ENCODE measurements at places on chromosomes 11 and 22.

DNA sequence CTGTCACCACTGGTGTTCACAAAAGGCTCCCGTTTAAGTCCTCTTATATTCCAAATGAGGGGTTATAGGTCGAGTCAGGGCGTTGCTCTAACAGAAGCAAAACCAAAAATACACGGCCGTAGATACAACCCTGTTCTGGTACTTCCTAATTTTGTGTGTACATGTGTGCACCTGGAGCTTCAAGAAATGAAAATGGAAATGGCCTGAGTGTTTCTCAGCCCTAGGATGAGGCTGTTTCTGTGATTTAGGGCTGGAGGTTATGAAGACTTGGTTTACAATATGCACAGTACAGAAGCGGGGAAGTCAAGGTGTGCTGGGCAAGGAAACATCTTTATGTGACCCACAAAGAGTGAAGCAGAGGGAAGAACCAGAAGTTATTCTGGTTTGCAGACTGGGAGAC lies 110.4 kb upstream of the OR4B1 start:
- DNase-seq = no peak

DNA sequence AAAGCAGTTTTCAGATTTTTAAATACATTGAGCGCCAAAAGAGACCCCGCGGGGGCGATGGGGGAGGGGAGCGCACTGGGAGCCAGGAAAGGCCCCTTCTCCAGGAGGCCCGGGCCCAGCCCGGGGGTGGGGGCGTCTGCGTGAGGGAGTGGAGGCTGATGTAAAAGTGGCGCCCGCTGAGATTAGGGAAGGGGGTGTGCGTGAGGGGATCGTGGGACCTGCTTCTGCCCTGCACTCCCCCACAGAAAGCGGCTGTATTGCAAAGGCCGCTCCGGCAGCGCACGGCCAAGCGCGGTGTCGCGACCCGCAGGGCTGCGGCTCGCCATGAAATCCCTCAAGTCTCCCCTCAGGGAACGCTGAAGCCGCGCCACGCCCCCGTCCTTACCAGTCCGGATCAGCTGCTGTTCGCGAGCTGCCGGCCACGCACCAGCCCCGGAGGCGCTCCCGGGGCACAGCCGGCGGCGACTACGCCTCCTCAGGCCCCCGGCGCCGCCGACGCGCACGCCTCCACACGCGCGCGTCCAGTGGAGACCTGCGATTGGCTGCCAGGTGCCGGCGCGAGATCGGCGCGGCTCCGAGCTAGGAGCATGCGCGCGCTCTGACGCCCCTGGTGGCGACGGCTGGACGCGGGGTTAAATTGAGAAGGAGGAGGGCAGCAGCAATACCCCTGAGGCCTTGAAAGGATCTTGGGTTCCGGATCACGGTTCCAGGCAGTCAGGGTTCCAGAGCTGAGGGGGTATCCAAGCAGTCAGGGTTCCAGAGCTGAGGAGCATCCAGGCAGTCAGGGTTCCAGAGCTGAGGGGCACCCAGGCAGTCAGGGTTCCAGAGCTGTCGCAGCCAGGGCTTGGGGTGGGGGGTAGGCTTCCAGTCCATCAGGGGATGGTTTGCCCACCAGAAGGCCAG lies at the start of gene ZNF280B:
Gene ZNF280B, minus strand, starts transcription at position 469 of the 903 bp plus-strand sequence. CDS start 19,344 bp downstream, outside the sequence.
- peak; percentile 94 for DNase-seq

DNA sequence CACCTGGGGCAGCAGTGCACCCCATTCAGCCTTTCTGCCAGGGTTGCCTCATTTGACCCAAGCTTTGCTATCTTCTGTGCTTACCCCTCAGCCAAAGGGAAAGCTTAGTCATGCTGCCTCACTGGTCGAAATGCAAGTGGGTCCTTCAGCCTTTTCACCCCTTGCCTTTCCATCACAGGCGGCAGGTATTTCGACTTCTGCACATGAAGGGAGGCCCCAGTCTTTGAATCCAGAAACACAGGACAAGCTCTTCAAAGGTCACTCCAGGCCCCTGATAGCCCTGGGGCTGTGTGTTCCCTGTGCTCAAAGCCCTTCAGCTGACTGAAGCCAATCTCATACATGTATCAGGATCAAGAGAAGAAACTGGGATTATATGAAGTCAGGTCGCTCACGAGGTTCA lies 129.7 kb downstream of the SNX19 start:
- DNase-seq = no peak

DNA sequence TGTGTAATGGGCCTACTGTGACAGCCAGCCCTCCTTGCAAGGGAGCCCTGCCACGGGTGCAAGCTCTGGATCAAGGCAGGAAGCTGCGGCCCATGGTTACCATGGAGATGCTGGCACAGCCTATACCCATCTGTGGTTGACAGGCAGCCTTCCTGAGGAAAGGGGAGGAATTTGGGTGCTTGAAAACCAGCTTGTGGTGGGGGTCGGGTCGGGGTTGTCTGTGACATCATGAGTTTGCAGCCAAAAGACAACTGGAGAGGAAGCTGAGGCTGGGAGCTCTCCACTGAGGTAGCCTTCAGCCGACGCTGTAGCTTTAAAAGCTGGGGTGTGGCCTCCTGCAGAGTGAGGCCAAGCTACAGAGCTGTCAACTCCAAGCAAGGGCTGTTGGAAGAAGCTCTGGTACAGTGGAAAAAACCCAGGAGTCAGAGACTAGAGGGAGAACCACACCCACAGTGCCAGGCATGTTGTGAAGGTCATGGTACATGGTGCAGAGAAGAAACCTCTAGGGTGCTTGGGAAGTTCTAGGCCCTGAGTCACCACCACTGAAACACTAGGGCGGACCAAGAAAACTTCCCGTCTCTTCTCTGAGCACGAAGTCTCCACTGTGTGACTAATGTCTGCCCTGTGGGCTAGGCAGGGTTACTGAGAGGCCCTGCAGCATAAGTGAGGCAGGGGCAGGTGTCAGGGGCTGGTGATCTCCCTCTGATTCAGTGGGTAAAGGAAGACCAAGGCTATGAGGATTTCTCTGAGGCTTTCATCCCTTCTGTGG lies 10.8 kb upstream of the LDHA start:
- peak; percentile 6 for DNase-seq

DNA sequence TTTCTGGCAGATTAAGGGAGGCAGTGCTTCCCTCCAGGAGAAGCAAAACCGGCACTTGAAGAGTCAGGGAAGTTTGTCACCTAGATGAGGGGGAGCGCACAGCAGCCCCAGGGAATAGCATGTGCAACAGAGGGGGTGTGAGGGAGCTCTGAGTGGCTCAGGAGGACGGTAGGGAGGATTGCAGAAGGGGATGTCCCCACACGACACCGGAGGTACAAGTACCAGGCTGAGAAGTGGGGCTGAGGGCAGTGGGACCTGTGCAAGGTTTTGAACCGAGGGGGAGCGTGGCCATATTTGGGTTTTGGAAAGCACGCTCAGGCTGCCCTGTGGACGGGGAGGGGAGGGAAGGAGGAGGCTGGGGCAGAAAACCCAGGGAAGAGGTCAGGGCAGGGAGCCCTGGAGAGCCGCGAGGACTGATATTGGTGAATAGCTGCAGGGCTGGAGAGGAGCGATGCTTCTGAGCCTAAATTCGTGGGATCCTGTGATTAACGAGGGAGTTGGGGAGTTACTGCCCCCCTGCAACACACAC lies 17.9 kb upstream of the TMPRSS6 start:
- no peak for DNase-seq

GRCh38 chr11:119091178-119091577 lies 6.5 kb downstream of the HMBS start:
- no peak for DNase-seq

- no peak for DNase-seq
Observed at GRCh38 chr11:72209101-72209500, 7.5 kb upstream of the FOLR2 start.

GRCh38 chr11:87059596-87060390 lies 22.1 kb downstream of the TMEM135 start:
- no peak for DNase-seq

DNA sequence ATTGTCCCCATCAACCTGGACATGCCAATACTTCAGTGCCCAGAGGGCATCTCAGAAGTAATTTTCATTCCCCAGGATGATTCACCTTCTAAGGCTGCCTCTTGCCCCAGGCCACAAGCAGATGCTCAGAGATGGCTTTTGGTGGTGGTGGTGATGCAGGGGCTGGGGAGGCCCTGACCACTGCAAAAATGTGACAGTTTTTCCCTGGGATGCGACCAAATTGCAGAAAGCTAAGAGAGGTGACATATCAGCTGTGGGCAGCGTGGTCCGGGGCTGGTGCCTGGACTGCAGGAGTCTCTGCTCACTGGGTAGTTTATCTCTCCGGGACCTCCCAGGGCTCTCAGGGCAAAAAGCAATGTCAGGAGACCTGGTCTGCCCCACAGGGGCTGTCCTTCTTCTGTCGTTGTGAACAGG lies 39.7 kb upstream of the ACCSL start:
- DNase-seq = no peak

- no peak for DNase-seq
Observed at GRCh38 chr11:30546334-30546733, 39.8 kb downstream of the MPPED2 start.

DNA sequence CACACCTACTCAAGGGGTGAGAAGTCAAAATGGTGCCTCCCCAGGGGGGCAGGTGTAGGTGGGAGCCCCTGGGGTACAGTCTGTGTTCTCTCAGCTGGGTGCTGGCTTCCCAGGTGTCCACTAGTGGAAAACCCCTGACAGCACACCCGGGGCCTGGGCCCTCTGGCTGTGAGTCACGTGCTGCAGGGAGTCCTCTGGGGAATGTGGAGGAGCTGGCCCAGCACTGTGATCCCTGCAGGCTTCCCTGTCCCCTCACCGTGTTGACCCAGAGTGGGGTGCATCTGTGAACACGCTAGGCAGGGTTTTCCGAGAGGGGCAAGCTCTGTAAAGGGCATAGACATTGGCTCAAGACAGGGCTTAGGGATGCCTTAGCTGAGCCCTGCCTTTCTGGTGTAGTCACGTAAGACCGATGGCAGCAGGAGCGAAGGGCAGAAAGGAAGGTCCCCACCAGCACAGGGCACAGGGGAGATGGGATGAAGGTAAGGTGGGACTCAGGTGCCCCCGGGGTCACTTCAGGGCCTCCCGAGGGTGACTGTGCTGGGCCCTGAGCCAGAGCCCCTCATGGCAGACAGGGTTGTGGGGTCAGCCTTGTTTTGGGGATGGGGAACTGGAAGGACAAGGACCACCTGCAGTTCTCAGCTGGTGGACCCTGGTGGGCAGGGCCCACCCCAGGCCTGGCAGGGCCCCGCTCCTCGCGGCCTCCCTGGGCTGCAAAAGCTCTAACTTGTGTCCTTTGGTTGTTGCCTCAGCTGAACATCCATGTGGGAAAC lies 14.1 kb downstream of the DERL3 start:
- DNase-seq = no peak

GRCh38 chr11:70424765-70425344 lies 26.5 kb downstream of the CTTN start:
- DNase-seq = no peak

DNA sequence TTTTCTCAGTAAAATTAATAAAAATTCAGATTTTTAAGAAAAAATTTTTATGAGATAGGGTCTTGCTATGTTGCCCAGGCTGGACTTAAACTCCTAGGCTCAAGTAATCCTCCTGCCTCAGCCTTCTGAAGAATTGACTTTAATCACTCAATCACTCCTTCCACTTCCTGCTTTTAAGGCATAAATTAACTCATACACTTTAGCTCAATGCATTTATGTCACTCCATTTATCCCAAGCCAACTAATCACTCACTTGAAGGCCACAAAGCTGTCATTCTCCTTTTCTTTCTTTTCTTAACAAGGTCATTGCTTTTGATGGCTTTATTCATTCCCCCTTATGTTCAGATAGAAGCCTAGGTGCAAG lies 877 bp downstream of the ALG9 start:
- no peak for DNase-seq

DNA sequence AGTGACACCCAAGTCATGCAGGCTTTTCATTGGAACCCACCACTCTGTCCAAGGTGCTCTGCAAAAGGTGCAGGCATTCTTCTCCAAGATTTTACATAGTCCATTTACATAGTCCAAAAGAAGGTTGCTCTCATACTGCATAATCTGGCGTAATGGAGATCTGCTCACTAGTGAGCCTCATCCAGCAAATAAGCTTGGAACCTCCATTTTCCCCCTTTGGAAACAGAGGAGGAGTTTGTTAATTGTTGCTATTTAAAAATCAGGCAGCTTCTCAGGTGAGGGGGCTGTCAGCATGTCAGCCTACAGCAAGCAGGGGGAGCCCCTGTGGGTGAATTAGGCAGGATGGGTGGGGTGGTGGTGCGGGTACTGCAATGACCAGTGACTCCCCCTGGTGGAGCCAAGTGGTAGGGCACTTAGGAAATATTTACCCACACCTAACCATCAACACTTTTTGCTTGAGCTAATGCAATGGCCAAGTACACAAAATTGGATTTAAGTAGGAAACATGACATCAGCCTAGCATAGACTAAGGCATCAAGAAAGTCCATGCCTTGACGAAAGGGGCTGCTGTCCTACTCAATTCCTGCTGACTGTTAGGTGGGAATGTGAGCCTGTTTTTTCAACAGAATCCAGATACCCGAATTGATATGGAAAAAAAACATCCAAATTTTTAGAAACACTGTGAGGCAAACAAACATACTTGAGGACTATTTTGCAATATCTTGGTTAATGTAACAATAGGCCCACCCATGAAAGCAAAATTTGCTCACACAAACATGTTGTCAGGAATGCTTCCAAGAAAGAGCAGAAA lies 64.5 kb downstream of the AMBRA1 start:
- DNase-seq = peak; percentile 83

DNA sequence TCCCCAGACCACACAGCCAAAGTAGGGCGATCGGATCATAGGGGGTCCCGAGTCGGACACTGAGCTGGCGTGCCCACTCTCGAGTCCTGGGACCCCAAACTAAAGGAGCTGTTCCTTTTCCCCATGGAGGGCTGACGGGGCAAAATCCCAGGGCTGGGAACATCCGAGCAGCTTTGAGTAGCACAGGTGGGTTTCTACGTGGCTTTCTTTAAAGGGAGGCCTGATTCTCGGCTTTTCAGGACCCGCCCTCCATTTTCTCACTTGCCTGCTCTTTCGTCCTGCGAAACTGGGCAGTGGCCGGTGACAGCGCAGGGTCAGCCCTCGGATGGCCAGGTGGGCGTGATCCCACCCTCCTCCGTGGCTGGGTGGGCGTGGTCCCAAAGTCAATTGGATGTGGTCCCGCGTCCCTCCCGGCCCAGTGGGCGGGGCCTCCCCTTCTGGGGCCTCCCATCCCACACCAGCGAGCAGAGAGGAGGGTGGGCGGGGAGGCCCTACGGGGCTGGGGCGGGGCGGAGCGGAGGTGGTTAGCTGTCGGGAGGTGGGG lies 17.5 kb upstream of the TXNRD2 start:
- peak; percentile 99 for DNase-seq

DNA sequence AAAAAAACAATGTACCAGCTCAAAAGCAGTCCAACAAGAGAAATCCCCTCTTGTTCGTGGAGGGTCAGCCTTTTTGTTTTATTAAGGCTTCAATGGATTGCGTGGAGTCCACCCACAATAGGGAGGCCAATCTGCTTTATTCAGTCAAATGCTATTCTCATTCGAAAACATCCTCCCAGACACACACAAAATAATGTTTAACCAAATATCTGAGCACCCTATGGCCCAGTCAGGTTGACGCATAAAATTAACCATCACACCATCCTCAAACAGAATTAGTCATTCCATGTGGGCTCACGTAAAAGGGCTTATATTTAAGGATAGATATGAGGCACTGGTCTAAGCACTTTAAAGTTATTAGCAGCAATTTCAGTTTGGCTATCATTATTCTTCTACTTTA lies 58.9 kb upstream of the DEUP1 start:
- DNase-seq = no peak

GRCh38 chr11:111523343-111523742 lies 8.8 kb downstream of the HOATZ start:
- no peak for DNase-seq
